Left kidney (tissue), 8 donors: ENCODE measurements at places on chromosomes 1 and 21. TPM values are rescaled to one million over a fixed set of nuclear protein-coding genes. Genes with fewer than 3 reads are reported as not detected.

DNA sequence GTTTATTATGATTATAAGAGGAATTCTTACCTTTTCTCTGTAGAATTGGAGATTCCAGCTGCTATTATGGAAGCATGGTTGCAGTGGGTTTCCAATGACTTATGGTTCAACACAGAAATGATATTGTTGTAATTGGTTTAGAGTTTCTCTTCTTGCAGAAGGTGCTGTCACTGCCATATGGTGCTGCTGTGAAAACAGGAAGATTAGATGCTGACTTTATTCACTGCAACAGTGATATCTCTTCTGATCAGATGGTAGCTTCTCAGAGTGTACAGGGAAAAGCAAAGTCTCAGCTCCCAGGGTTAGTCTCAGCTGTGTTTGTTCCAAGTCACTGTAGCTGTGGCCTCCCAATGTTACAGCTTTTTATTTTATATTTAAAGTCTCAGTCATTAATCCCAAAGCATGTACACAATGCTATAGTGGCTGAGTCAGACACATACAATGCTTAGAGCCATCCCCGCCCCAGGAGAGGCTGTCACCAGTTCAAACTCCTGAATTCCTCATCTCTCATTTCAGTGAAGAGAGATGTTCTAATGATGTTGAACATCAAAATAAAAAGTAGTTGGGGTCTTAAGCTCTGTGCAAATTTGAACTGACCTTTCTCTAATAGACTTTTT is 42.7 kb upstream of the RGS2 start:
- no peak for DNase-seq

GRCh38 chr1:43292216-43292615 is 6.8 kb upstream of the C1orf210 start:
- DNase-seq, result no peak

GRCh38 chr1:239563681-239564080 is 177.3 kb downstream of the CHRM3 start:
- no peak for DNase-seq

- DNase-seq, result no peak
Measured at GRCh38 chr1:75954586-75954985, 22.4 kb upstream of the ASB17 start.

DNA sequence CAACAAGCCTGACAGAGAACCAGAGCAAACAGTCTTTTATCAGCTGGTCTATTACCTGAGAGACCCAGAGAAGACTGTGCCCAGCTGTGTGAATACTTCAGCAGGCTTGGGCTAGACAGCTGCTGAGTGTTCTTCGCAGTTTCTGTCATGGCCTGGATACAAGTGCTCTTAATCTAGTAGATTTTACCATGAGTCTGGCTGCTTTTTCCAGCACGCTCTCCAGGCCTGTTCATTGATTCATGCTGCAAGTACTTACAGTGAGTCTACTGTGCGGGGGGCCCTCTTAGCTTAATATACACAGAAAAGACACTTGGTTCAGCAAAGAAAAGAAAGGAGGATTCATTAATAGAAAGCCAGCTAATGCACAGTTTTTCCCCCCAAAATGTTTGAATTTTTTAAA is 48.5 kb downstream of the RGS7 start:
- DNase-seq, result no peak

DNA sequence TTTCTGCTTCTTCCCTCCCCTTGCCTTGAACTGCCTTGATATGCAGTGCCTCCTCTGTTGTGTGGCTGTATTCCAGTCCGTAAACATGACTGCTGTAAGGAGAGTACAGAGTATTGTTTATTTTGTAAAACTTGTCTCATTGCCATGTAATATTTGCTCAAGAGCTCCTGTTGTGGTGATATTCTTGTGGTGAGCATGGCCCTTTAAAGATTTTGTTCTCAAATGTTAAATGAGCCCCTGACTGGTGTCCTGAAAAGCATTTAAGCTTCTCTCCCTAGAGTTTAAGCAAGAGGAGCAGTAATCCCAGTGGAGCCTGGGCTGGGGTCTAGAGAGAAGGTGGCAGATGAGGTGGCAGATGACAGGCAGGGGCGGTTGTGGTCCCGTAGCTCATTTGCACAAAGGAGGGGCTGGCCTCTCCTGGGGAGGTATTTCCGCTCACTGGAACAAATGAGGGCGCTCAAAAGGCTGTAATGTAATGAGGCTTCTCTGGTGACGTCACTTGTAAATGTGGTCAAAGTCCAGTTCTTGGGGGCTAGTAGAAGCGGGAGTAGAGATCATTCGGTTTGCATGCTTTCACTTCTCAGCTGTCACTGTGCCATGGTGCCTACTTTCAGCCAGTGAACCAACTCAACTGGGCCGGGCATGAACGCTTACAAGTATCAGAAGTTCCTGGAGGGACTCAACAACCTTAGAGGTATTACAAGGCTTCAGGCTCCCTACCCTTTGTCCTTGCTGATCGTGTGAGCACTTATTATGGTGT is 46.0 kb upstream of the MACF1 start:
- peak; percentile 67 for DNase-seq

- no peak for DNase-seq
Measured at GRCh38 chr1:221510793-221511503, 230.9 kb downstream of the DUSP10 start.

DNA sequence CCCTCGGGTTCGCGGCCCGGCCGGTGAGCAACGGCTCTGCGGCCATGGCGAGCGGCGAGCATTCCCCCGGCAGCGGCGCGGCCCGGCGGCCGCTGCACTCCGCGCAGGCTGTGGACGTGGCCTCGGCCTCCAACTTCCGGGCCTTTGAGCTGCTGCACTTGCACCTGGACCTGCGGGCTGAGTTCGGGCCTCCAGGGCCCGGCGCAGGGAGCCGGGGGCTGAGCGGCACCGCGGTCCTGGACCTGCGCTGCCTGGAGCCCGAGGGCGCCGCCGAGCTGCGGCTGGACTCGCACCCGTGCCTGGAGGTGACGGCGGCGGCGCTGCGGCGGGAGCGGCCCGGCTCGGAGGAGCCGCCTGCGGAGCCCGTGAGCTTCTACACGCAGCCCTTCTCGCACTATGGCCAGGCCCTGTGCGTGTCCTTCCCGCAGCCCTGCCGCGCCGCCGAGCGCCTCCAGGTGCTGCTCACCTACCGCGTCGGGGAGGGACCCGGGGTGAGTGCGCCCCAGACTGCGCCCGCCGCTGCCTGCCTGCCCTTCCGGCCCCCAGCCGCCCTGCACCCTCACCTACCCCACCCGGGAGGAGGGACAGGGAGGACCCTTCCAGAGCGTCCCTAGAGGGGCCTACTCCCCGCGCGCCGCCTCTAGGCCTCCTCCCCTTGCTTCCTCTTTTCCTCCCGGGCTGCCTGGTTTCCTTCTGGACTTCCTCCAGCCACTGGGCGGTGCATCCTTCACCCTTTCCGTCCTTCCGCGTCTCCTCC is at the start of gene RNPEP:
Gene RNPEP (plus strand): TSS at position 26 of the 757 bp plus-strand sequence. CDS start 19 bp downstream, at position 45.
- peak; percentile 60 for DNase-seq

- DNase-seq, result no peak
Measured at GRCh38 chr1:51708911-51709760, 92.2 kb downstream of the OSBPL9 start.

RPL11 gene
- polyA plus RNA-seq, result 2,201 TPM

- DNase-seq, result peak; percentile 14
Measured at GRCh38 chr1:168179438-168180147, 831 bp downstream of the TIPRL start.

DNA sequence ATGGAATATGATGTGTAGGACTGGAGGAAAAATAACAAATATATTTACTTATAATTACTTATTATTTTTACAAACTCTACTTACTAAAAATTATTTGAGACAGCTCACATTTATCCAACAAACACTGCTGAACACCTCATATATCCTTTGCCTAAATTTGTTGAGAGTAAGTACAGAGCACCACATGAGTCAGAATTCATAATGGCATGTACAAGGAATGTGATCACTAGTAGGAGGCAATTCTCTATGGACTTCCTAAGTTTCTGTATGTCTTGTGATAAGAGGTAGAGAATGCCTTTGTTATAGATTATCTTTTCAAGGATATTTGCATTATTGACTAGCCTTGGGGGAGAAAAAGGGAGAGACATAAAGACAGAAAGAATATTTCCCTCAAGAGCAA is 8.2 kb upstream of the ST6GALNAC3 start:
- DNase-seq, result no peak

- DNase-seq, result peak; percentile 21
Measured at GRCh38 chr21:19276665-19277064, 873.1 kb upstream of the TMPRSS15 start.

ANGPTL3 gene
- 8.9 TPM for polyA plus RNA-seq

DNA sequence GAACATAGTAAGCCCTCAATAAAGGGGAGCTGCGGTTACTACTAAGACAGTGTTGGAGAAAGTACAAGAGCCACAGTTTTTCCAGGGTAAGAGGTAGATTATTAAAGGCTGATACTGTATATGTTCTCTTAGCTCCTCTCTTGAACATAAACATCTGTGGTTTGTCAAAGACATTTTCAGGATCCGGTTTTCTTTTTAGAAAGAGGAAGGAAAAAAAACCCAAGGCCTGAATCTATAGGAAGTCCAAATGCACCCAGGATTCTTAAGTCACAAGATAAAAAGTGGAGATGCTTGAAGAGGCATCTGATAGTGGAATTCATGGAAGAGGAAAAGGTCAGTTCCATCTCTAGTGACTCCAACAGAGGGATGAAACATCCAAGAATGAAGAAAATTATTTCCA is 24.6 kb upstream of the SLC45A3 start:
- DNase-seq, result no peak

- DNase-seq, result no peak
Measured at GRCh38 chr1:225485226-225485625, 57.4 kb upstream of the LBR start.

GRCh38 chr1:206816390-206817287 is 44.3 kb upstream of the IL10 start:
- DNase-seq, result no peak

REN gene
- polyA plus RNA-seq, result 15.3 TPM

DNA sequence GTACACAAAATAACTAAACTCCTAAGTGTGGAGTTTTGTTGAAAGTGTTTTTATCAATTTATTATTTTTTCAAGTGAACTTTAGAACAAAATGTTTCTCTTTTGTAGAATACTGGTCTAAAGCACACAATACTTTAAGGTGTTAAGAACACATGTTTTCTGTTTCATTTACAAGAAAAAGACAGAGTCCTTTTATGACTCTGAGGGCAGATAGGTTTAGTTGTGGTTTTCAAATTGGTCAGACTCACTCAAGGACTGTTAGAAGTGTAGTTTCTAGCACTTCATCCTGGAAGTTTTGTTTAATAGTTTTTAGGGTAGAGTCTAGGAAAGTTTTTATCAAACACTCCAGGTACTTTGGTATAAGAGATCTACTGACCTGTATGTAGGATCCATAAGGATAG is 376.5 kb downstream of the LRRIQ3 start:
- DNase-seq, result no peak

GRCh38 chr1:171715813-171716251 is 26.0 kb downstream of the VAMP4 start:
- peak; percentile 40 for DNase-seq

GRCh38 chr21:37357691-37358090 is 8.9 kb upstream of the DYRK1A start:
- no peak for DNase-seq

NBPF20 gene
- polyA plus RNA-seq, result 2.9 TPM

PRPF38B gene
- polyA plus RNA-seq, result 104 TPM

DNA sequence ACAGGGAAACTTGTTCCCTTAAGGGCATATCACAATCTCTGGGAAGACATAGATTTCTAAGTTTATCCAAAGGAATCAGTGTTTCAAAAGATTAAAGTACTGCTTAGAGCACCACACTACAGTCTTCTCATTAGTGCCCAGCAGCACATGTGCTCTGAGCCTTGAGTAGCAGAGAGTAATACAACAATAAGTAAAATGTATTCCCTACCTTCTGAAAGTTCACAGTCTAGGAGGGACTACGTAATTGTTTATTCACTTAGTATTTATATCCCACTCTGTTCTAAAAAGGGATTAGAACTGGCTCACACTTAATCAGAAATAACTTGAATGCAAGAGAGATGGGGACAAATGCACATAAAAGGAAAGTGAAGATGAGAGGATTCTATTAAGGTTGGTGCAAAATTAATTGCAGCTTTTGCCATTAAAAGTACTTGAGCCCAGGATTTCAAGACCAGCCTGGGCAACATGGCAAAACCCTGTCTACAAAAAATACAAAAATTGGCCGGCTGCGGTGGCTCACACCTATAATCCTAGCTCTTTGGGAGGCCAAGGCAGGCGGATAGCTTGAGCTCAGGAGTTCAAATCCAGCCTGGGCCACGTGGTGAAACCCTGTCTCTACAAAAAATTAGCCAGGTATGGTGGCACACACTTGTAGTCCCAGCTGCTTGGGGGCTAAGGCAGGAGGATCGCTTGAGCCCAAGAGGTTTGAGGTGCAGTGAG is 9.0 kb downstream of the SYNC start:
- no peak for DNase-seq

- DNase-seq, result no peak
Measured at GRCh38 chr1:163772246-163772645, 450.5 kb downstream of the NUF2 start.

PTGFR gene
- 0.25 TPM for polyA plus RNA-seq

GRCh38 chr1:67159233-67159632 is 7.0 kb upstream of the IL23R start:
- no peak for DNase-seq

DNA sequence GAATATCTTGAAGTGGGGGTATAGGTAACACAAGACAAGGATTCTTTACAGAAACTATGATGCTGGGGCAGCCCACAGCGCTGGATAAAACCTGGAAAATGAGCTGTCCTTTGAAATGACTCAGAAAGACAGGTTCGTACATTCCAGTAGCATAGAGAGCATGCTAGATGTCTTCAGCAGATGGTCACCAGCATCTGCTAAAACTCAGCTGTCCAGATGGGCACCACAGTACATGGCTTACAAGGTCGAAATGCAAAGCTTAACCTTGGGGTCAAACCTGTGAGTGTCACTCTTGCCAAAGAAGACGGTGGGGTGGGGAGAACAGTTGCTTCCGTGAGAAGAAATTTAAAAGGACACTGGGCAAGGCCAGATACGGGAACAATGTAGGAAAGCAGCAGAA is 41.3 kb upstream of the TRIM45 start:
- DNase-seq, result no peak

C1orf185 gene
- polyA plus RNA-seq, result not detected
